Stimulated activated CD8-positive, alpha-beta memory T cell treated with anti-CD3 and anti-CD28 coated beads, Interleukin-7, amount 100 ng/mL, for 4 hours (primary cell): ENCODE measurements at places on chromosomes 7 and 10.

DNA sequence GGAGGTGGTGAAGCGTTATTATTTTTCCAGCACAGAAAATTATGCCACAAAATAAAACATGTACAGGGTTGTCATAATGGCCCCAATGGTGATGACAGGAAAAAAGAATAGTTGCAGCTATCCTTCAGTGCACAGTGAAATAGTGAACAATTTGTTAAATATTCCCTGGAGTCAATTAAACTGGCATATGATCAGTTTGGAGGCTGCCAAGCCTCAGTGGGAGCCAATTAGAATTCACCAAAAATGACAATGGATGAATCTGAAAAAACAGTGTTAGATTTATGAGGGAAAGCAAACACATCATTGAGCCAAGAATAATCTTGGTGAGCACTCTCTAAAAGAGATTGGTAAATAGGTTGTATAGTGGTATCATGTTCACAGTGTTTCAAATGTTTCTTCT lies 146.3 kb downstream of the OTUD1 start:
- no peak for DNase-seq

DNA sequence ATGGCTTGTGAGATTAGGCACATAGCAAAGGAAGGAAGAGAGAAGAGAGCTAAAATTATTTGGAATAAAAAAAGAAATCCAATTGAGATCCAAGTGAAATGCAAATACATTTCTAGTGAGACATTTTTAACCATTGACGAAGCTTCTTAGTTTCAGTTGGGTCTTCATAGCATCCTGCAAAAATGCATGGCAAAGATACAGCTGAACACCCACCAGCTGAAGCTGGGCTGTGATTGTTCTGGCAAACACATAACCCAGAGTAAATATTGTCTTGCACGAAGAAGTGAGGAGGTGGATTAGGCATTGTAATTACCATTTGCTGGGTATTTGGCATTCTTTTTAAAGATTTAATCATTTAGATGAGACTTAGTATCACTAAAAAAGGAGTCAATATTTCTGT lies 409.4 kb downstream of the GRM8 start:
- DNase-seq = no peak

DNA sequence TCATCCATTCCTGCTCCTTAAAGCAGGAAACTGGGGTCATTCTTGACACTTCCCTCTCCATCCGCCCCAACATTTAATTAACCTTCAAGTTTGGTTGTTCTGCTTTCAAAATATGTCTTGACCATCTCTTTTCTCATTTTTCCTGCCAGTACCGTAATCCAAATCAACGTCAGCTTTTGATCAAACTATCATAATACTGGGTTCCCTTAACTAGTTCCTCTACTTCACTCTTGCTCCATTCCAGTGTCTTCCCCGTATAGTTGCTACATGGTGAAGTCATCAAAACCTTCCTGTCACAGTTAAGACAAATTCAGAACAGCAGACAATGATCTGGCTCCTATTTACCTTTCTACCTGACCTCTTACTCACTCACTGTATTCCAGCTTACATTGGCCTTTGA lies 6.6 kb upstream of the KLF14 start:
- DNase-seq = no peak

- DNase-seq = no peak
These were observed 4.9 kb upstream of the HACD1 start for GRCh38 chr10:17622061-17622460.

DNA sequence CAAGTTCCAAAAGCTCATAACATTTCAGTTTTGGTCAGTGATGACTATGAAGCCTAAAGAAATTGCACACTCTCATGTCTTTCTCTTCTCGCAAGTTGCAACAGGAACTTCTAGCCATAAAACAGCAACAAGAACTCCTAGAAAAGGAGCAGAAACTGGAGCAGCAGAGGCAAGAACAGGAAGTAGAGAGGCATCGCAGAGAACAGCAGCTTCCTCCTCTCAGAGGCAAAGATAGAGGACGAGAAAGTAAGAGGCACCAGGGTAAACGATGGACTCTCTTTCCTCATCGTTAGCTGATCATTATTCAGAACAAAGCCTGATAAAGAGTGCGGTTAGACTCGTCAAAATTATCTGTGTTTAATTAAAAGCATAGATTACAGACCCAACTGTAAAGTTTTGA lies 94.7 kb downstream of the HDAC9 start:
- no peak for DNase-seq
